NCI-H2081 treated with DMSO at 0.1 percent for 48 hours (cell line): ENCODE measurements at places on chromosomes 3 and 15.
A peak's percentile ranks its signal among the peaks of the same experiment; 100 is the strongest.

- no peak for DNase-seq
These were observed 2.7 kb downstream of the ARPP21 start for GRCh38 chr3:35641920-35642527.

DNA sequence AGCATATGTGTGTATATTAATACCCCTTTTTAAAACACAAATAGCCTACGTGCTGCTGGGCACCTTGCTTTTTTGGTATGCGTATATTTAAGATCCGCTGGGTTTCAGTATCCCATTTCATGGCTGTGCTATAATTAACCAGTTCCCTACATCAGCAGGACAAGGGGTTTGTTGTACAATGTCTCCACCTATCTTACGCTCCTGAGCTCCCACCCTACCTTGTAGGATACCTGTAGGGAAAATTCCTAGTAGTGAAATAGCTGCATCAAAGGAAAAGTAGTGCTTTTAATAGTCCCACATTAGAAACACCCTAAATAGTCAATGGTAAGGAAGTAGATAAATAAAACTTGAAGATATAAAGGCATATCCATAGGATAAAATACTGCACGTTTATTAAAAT lies 1.4 kb downstream of the MAP6D1 start:
- no peak for DNase-seq

- DNase-seq: no peak
These were observed 148.5 kb upstream of the PDZRN3 start for GRCh38 chr3:73773233-73773632.

- no peak for DNase-seq
These were observed 385.8 kb upstream of the CNTN6 start for GRCh38 chr3:707041-707440.

GRCh38 chr15:62895905-62896316 lies 146.6 kb upstream of the TPM1 start:
- DNase-seq: no peak

GRCh38 chr3:107752202-107752990 lies 229.6 kb downstream of the BBX start:
- peak; percentile 87 for DNase-seq
